Fibroblast of the conjunctiva (primary cell): ENCODE measurements at places on chromosomes 2 and 18.

DNA sequence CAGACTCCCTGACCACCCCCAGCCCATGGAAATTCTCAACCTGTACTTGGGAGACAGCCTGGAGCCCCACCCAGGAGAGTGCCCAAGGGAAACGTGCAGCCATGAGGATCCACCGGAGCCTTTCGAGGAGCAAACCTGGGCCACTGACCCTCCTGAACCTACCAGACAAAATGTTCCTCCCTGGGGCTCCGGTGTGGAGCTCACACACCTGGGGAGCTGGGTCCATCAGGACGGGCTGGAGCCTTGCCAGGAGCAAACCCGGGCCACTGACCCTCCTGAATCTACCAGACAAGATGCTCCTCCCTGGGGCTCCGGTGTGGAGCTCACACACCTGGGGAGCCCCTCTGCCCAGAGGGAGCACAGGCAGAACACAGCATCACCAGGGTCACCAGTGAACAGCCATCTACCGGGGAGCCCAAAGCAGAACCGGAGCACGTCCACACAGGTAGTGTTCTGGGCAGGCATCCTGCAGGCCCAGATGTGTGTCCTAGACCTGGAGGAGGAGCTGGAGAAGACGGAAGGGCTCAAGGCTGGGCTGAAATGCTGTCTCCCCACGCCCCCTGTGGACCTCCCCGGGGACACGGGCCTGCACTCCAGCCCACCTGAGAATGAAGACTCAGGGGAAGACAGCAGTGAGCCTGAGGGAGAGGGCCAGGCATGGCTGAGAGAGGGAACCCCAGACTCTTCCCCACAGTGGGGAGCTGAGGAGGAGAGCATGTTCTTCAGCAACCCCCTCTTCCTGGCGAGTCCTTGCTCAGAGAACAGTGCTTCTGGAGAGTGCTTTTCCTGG lies 8.9 kb downstream of the PSD4 start:
- DNase-seq = no peak

- no peak for DNase-seq
Observed at GRCh38 chr18:33034945-33035344, 262.1 kb upstream of the KLHL14 start.

- peak; percentile 65 for DNase-seq
Observed at GRCh38 chr2:239106314-239106908, 258.5 kb downstream of the TWIST2 start.

GRCh38 chr18:11119550-11119949 lies 29.8 kb downstream of the PIEZO2 start:
- no peak for DNase-seq

GRCh38 chr18:59788791-59789106 lies 91.5 kb upstream of the CCBE1 start:
- DNase-seq = no peak

GRCh38 chr2:20766798-20767644 lies 55.9 kb downstream of the LDAH start:
- no peak for DNase-seq

DNA sequence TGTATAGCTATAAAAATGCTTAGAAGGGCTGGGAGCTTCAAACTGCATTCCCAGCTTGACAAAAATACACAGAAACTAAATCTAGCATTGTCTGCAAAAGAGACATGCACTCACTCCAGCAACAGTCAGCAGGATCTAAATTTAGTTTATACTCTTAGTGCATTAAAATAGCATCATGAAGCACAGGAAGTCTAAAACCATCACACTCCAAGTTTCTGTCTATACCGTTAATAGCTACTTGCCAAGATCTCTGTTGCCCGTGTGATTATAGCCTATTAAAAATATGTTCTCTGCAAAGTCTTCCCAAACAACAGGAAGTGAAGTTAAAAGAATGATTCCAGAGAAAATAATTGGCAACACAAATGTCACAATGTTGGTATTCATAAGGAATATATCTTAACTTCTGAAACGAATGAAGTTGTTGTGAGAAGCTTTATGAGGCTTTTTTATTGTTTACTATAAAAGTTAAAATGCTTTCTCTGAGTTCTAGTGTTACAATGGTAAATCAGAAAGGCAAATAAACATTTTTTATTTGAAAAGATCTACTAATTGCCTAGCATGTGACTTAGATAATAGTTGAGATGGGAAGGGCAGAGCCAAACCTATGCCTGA lies 184.2 kb downstream of the ZNF385B start:
- DNase-seq = no peak

DNA sequence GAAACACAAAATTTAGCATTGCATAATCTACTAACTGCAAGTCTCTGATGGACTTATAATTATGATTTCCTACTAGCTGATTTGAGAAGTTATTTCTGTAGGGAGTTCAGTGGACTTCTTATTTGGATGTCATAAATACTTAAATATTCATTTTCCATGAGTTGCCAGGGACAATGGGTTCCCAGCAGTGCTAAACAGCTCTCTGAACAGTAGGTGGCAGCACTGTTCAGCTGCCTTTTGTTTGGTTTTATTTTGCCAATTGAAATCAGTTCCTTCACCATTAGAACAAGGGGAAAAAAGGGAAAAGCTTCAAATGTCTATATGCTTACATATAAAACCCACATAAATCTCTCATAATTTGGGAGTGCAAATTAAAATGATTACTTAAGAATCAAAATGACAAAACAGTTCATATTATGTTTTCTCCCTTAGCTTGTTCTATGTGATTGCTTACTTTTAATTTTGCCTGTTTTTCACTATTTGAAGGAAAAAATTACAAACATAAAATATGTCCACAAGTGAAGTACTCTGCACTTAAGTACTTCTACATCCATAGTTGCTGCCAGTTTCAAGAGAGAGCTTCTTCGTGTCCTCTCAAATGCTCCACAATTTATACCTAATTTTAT lies 898.9 kb downstream of the CPS1 start:
- peak; percentile 9 for DNase-seq

GRCh38 chr2:230944123-230944653 lies 19.1 kb upstream of the GPR55 start:
- no peak for DNase-seq

DNA sequence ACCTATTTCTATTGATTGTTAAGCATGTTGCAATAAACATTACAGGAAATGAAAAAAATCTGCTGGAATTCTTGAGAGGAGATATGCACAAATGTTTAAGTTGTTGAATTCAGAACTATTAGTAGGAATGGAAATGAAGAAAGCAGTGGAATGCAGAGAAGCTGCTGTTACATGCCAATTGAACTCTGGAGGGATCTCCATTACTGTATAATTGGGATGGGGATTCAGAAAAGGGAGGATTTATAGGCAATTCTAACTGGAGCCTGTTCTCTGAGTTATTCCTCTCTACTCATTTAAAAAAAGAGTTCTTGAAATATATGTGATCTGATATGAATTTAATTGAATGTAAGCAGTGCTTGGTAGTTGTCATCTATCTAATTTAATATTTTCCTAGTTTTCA lies 2.6 kb upstream of the ASXL3 start:
- no peak for DNase-seq

DNA sequence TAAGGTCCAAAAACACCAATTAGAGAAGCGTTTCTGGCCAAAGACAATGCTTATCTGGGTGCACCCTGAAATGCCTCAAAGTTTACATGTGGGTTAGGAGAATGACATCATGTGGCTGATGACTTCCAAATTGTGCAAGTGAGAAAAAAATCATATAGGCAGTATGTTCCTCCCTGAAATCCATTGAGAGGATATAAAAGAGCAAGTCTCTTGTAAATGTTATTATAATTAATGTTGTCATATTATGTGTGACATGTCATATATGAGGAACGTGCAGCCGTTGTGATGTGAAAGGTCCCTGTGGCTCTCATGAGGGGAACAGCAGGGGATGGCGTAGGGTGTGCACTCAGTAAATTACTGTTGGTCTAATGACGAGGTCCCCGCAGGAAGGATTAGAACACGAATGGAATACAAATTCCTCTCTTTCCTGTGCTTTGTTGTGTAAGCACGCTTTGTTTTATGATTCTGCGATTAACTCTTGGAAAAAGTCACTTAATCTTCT lies 290.8 kb downstream of the PRKCE start:
- DNase-seq = no peak

- no peak for DNase-seq
Observed at GRCh38 chr2:83915381-83915780, 543.7 kb downstream of the SUCLG1 start.

- no peak for DNase-seq
Observed at GRCh38 chr2:173153301-173153885, 77.7 kb downstream of the MAP3K20 start.

GRCh38 chr18:75253784-75254183 lies 43.2 kb downstream of the TSHZ1 start:
- DNase-seq = peak; percentile 10

- no peak for DNase-seq
Observed at GRCh38 chr18:13379930-13380690, 161.6 kb downstream of the LDLRAD4 start.

DNA sequence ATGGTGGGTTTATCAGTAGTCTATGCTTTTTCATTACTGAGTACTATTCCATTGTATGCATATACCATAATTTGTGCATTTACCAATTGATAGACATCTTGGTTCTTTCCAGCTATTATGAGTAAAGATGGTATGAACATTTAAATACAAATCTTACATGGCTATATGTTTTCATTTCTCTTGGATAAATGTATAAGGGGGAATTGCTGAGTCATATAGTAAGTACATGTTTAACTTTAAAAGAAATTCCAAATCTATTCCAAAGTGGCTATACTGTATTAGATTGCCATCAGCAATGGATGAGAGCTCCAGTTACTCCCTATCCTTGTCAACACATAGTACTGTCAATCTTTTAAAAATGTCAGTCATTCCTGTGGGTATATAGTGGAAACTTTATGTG lies 243.9 kb downstream of the CDCA7 start:
- DNase-seq = no peak

- DNase-seq = no peak
Observed at GRCh38 chr2:163990541-163990940, 254.7 kb upstream of the FIGN start.

GRCh38 chr18:35049111-35050027 lies 8.2 kb downstream of the MAPRE2 start:
- DNase-seq = no peak

- no peak for DNase-seq
Observed at GRCh38 chr18:13594551-13594950, 131.8 kb downstream of the FAM210A start.

- DNase-seq = no peak
Observed at GRCh38 chr18:10329101-10329500, 125.3 kb upstream of the APCDD1 start.

DNA sequence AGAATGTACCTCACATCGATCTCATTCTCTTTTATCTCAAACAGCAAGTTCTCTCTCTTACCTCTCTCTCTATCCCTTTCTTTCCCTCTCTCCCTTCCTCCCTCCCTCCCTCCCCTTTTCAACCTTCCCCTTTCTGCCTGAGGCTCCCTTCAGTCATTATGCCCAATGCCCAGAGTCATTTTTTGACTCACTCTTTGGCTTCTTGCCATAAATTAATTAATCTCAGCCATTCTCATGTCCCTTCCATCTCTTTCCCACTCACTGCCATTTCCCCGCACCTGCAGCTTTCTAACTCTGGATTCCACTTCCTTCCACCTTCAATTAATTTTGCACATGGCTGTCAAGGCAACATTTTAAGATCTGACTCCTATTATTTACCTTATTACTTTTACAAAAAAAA lies 60.1 kb downstream of the EVA1A start:
- DNase-seq = no peak

DNA sequence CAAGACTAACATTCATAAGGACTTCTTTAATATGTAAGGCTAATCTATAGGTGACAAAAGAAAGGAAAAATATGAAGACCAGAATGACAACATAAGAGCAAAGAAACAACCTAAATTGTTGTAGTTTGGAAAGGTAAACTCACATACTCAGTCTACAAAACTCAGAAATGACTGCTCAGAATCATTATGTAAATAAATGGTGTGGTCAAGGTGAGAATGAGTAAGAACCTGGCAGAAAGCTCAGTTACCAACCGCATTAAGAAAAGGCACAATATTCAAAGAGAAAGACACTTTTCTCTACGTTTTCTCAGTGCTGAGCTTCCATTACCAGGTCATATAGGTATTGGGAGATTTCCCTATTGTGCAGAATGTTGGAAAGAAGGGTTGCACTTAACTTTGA lies 15.8 kb downstream of the ATF2 start:
- no peak for DNase-seq

DNA sequence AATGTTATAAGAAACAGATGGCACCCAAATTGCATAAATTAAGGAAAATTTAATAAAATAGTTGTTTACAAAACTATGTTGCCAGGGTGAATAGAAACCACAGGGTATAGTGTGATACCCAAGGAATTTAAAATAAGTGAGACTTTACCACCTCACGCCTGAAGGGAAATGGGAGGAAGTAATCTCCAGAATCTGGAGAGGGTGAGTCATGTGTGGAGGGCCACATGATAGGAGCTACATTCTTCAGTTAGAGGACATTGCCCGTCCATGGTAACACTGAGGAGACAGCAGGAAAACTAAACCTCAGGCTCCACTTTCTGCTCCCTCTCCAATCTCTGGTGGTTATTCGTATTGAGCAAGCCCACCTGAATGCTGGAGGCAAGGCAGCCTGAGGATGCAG lies 97.2 kb upstream of the NXPH2 start:
- DNase-seq = no peak

- DNase-seq = no peak
Observed at GRCh38 chr2:219434468-219434717, 250 bp upstream of the SPEG start.
